ENCODE measurements at places on chromosomes 3 and 15.
A peak's percentile ranks its signal among the peaks of the same experiment; 100 is the strongest.

GRCh38 chr3:110731148-110731547, 340.5 kb upstream of the NECTIN3 start:
- ATAC-seq: no peak

DNA sequence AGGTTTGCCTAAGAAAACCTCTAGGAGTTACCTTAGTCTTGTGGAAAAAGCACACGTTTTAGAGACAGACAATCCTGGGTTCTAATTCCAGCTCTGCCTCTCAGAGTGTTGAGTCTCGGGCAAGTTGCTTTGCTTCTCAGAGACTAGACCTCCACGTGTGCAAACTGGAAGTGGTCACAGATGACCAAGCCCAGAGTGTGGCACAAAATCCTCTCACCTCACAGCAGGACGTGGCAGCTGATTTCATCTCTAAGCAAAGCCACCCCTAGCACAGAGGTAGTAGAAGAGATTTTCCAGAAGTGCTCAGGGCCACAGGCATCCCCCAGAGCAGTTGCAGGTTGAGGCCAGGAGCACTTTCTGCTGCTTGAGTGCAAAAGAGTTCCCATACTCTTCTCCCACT, 79.2 kb downstream of the CD47 start:
- ATAC-seq: no peak

GRCh38 chr3:170839518-170840100, 30.4 kb downstream of the RPL22L1 start:
- ATAC-seq: no peak

DNA sequence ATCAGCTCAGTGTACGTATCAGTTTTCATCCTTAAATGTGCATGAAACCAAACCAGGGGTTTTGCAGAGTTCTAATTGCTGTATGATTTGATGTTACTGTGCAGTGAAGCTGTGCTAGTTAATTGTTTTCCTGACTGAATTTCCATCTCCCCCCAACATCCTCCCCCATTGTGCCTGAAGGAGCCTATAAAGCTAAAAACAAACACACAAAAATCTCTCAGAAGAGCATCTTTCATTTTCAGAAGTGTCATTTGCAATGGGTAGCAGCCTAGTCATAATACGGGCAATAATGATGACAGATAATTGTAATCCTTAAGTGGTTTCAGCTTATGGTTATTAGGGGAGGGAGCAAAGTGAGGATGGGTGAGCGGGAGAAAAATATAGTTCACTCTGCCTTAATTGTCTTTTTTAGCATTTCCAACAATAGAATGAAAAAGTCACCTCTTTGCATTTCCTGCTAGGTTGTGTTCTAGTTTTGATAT, 207.9 kb upstream of the TBL1XR1 start:
- ATAC-seq: peak; percentile 65

- peak; percentile 88 for ATAC-seq
Measured at GRCh38 chr15:73994413-73994883, at the start of gene PML. TSS of gene PML (plus strand) at chr15:73994716. CDS start at chr15:73994813, 97 bp downstream.

DNA sequence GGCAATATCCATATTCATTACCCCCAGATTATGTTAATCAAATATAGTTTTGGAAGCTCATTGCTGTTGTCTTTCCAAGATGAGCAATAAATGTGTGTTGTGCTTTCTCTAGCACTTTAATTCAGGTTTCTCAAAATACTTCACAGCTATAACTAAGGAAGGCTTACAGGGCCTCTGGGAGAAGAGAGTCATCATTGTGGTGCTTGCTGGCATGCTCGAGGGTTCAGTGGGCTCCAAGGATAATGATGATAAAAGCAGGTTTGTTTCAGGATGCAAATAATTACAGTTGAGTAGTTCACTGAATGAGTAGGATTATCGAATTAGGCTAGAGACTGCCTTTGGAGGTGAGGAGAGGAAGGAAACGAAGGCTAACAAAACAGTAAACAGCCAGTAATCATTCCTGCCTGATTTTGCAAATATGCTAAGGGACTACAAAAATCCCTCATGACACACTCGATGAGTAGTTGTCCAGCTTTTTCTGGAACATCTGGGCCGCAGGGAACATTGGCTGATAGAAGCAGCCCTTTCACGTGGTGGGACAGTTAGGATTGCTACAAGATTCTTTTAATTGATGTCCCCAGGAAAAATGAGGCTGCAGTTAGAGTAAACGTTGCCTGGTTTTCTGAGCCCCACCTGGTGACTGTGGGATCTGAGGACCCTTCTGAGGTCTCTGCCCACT, 54.1 kb downstream of the SLC7A14 start:
- no peak for ATAC-seq

GRCh38 chr3:57006949-57007419, 53.5 kb upstream of the SPATA12 start:
- ATAC-seq: peak; percentile 7

DNA sequence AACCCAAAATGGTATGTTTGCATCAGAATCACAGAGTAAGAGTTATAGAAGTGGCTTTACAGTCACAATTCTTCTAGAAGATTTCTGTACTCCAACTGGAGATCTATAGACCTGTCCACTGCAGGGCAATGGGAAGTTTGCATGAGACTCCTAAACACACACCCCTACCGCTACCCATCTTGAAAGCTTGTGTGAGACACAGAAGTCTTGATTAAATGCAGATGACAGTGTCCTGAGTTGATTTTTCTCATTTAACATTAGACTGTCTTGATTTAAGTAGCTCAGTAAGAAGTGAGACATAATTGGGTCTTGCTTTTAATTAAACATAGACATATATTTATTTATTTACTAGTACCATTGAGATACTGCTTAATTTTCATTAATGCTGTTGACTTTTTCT, 54.4 kb downstream of the CD47 start:
- no peak for ATAC-seq

DNA sequence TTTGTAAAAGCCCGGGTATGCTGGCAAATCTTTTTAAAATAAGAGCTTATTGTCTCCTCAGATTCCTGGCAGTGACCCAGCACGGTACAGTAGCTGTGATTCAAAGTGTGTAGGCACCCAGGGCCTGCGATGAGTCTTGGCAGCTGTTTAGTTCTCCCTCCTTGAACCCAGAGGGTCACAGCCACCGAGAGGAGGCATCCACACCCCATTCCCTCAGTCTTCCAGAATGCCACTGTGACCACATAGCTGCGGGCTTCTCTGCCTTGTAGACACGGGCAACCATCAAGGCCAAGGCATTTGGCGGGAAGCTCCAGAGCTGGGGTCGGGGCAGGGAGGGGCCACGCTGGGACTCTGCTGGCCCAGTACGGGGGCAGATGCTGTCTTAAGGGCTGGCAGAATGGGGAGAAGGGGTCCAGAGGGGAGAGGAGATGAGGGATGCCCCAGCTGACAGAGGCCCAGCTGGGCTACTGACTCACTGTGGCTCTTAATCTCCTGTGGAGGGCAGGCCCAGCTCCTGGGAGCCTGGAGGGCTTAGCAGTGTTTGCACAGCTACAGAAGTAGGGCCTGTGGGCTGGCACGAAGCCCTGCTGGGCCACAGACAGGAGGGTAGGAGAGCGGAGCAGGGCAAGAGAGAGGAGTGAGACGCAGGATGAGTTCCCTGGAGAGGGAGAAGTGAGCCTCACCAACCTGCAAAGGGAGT, 68.8 kb upstream of the DLG1 start:
- peak; percentile 38 for ATAC-seq

DNA sequence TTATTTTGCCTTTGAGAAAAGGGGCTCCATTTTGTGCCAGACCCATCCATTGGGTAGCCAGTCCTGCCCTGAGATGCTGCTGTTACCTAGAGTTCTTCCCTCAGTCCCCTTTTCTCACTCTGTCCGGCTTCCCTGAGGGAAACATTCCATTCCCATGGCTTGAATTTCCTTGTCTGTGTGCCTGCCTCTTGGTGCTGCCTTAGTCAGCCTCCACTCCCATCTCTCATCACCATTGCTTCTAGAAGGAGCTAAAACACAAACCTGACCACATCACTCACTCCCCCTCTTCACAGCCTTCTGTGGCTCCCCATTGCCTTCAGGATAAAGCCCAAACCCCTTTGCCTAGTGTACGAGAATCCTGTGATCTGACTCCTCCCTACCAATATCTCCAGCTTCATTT, 25.2 kb upstream of the C2CD4B start:
- peak; percentile 69 for ATAC-seq

DNA sequence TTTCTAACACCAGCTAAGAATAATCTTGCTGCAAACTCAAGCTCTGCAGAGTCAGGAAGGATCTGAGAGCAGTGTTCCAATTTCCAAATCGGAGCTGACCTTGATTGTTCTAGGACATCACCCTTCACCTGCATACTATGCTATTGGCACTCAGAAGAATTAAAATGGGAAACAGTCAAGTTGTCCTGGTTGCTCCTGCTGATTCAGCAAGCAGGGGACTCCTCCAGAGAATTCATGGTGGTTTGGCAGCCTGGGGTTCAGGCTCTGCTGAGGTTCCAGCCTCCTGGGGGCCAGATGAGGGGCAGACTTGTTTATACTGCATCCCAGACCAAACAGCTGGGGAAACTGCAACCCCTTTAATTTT, 213.7 kb upstream of the ADAMTS9 start:
- ATAC-seq: no peak

DNA sequence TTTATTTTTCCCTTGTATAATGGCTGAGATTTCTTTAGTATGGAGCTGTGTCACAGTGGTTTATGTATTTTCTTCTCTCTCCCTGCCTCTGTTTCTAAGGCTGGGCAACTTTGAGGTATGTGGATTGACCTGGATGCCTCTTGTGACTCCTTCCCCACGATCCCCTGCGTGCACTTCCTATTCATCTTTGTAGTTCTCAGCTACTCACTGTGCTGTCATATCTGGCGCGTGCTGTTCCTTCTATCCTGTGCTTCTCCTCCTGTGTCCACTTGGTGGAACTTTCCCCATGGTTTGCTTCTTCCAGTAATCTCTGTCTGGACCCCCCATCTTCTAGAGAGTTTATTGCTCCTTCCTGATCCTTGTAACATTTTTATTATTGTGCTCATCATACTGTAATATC, 97.3 kb downstream of the AKAP13 start:
- ATAC-seq: no peak

GRCh38 chr15:41567862-41568261, 8.8 kb downstream of the TYRO3 start:
- ATAC-seq: no peak

GRCh38 chr3:19632099-19633074, 301.6 kb downstream of the EFHB start:
- ATAC-seq: no peak

GRCh38 chr3:150330872-150331271, 77.2 kb upstream of the TSC22D2 start:
- ATAC-seq: no peak

DNA sequence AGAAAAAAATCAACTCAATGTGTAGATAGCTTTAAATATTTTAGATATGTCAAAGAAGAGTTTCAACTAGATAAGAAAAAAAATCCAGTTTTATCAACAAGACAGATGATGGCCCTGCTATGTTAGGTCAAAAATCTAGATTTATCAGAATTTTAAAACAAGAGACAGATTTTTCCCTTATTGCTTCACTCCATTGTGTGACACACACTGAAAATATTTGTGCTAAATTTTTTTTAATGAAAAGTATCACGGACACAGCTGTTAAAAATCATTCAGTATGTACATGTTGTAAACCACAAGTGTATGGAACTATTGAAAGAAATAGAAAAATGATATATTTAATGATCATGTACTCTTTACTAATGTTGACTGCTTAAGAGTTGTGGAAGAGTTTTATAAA, 43.6 kb downstream of the FOXB1 start:
- ATAC-seq: no peak

- no peak for ATAC-seq
Measured at GRCh38 chr3:193929373-193929772, 206.6 kb upstream of the HES1 start.

- no peak for ATAC-seq
Measured at GRCh38 chr3:153957421-153957820, 163.8 kb upstream of the ARHGEF26 start.

- no peak for ATAC-seq
Measured at GRCh38 chr15:32956006-32956405, 238.2 kb downstream of the GREM1 start.

GRCh38 chr15:76954744-76955143, 23.2 kb downstream of the RCN2 start:
- ATAC-seq: peak; percentile 82

DNA sequence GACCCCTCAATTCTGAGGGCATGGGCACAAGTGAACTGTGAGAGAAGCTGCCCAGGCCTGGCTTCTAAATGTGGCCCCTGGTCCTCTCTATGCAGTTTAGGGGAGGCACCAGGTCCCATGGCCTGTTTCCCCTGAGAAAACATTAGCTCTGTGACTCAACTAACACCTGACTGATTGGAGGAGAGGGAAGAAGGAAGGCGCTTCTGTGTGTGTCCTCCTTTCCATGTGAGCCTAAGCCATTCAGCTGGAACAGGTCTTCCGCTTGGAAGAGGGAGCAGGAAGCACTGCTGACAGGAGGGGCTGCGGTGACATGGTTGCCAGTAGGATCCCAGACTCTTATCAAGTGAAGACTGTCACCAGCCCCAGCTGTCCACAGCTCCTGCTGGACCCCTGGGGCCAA, 79.5 kb downstream of the MYLK start:
- no peak for ATAC-seq

DNA sequence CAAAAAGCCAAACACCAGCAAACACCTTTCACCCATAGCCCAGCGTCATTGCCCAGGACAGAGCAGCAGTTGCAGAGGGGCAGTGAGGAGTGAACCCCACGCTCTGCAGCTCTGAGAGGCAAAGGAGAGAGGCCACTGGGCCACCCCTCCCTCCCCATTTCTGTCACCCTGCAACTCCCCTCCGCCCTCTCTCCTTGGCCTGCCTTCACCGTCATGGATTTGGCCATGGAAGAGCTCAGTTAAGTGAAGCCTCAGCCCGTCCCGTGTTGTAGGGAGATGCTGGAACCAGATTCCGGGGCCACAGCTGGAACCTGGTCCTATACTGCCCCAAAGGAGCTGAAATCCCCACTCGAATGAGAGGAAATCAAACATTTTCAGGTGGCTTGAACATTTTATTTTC, 21.9 kb downstream of the MRAS start:
- ATAC-seq: no peak

- ATAC-seq: no peak
Measured at GRCh38 chr15:95280711-95281110, 1049.3 kb downstream of the MCTP2 start.

DNA sequence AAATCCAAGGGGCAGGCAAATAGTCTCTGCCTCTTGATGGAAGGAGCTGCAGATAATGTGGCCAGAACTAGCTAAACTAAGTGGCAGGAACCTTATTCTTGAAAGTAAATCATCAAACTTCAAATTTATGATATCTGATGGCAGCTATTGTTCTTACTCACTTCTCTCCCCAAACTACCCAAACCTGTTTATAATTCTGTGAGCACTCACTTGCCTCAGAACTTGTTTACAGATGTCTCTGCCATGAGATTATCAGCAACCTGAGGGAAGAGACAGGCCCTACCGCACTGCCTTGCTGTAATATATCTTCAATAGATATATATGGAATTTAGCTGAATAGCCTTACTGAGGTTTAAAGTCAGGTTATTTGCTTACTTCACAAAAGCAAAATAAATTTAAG, 2.2 kb upstream of the B3GALNT1 start:
- ATAC-seq: no peak

- ATAC-seq: no peak
Measured at GRCh38 chr3:8835385-8835784, 66.0 kb upstream of the OXTR start.

DNA sequence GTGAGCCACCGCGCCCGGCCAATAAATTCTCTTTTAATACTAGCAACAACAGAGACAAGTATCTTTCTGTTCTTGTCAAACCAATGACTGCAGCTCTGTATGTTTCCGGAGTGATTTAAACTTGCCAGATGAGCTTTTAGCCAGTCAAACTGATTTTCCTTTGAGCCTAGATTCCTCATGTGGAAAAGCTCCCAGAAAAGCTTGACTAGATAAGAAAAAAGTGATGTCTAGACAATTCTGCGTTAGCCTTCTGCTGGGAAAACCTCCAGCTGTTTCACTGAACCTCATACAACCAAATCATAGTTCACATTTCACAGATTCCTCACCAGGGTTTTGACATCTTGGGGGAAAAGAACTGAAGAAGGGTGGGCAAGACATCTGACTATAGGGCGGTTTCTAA, 78.6 kb downstream of the MAGI1 start:
- no peak for ATAC-seq
